Smooth muscle cell of the brain vasculature (primary cell): ENCODE measurements at places on chromosomes 16 and 17.
A peak's percentile ranks its signal among the peaks of the same experiment; 100 is the strongest.

- DNase-seq, result no peak
Observed at GRCh38 chr17:33896263-33896662, 358.8 kb upstream of the CCL2 start.

GRCh38 chr17:57375770-57376225 lies 119.5 kb downstream of the MSI2 start:
- DNase-seq, result no peak

DNA sequence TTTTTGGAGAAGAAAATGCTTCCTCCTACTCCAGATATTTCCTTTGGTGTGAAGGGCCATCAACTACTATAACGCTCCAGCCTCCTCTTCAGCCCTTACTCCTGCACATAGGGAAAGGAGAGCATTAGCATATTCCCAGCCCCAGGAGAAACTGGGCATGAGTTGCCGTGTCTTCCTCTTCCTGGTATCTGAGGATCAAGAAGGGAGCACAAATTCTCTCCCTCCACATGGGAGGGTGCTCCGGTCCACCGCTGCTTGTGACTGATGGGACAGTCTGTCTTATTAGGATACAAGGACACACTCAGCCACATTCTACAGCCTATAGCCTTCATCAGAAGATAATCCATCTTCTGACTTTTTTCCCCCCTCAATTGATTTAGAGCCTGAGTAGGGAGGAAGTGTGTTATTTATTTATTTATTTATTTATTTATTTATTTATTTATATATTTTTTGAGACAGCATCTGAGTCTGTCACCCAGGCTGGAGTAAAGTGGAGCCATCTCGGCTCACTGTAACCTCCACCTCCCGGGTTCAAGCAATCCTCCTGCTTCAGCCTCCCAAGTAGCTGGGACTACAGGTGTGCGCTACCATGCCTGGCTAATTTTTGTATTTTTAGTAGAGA lies 16.6 kb upstream of the CYB5B start:
- no peak for DNase-seq

GRCh38 chr16:81291117-81291516 lies 23.6 kb upstream of the GAN start:
- no peak for DNase-seq

GRCh38 chr16:29877266-29877961 lies 14.4 kb upstream of the CDIPT start:
- DNase-seq, result no peak

DNA sequence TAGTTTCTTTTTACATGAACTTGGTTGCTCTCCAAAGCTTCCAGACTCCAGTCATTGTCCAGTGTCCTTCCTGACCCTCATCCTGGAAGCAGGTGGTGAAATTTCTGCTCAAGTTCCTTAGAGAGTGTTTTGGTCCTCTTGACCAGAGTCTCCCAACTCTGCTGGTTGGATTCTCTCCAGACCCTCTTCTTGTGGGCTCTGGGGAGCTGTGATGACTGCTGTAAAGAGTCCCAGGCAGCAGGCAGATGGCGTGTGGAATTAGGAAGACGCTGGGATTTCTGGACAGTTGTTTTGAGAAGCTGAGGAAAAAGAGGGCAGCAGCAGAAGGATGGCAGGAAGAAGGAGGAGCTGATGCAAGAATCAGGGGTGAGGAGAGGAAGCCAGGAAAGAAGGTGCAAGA lies 1.6 kb upstream of the SEZ6 start:
- DNase-seq, result no peak

DNA sequence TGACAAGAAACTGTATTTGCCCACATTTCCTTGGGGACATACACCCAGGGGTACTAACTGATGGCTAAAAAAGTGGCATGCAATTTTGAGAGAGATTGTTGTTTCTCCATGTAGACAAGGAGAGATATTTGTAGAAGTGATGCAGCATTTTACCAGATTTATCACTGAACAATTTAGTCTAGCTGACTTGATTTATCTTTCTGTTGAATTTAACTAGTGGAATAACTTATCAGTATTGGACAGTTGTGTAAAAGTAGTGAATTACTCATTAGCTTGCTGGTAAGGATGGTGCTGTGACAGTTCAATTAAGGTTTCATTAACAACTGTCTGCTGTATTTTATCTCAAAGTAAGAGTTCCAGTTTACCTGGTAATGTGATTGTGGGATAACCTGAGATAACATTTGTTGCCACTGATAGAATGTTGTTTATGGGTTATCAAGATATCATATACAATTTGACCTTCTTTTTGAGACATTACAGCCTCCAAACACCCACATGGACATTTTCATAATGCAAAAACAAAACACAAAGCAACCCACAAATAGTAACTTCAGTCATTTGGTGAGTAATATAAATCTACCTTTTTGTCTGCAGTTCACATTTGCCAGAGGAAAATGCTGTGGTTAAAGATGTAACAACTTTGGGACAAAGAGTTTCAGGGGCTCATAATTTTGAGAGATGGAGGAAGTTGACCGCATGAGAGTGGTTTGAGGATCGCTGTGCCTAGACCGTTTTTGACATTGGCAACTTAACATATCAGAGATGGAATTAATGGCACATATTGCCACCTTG lies 3.8 kb downstream of the NLK start:
- DNase-seq, result no peak

- no peak for DNase-seq
Observed at GRCh38 chr17:81900181-81900820, 1.7 kb upstream of the NPB start.

GRCh38 chr16:67547423-67548264 lies 14.7 kb upstream of the CTCF start:
- DNase-seq, result no peak

- no peak for DNase-seq
Observed at GRCh38 chr16:68490829-68491575, 42.7 kb upstream of the SMPD3 start.

DNA sequence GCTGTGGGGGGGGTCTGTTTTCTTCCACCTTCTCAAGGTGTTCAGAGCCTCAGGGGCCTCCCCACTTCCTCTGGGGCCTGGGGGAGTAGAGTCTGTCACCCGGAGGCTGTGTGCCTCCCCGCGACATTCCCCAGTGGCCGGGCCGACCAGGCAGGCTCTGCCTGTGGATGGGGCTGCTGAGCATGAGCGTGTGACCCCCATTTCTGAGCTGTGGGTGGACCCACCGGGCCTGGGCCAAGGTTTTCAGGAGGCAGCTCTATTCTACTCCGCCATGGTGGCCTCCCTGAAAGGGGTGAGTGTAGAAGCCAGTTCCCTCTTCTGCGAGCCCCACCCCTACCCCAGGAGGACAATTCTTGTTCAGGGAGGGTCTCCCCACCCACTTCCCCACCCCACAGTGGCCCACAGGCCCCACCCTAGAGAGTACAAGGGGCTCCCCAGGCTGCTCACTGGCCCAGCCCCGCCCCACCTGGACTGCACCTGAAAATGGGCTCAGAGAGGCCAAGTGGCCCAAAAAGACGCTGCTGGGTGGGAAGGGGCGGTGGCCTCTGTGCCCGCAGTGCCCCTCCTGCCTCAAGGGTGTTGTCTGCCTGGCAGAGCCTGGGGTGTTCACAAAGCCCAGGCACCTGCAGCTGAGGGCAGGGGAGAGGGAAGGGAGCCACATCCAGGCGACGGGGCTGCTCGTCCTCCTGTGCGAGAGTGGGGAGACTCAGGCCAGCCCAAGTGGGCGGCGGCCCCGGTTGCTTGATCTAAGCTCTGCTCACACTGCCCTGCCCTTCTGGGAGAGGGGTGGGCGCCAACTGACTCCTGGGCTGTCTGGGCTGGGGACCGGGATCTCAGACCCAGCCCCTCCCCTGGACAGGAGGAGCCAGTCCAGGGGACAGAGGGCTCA lies 1.3 kb downstream of the MSLN start:
- no peak for DNase-seq

DNA sequence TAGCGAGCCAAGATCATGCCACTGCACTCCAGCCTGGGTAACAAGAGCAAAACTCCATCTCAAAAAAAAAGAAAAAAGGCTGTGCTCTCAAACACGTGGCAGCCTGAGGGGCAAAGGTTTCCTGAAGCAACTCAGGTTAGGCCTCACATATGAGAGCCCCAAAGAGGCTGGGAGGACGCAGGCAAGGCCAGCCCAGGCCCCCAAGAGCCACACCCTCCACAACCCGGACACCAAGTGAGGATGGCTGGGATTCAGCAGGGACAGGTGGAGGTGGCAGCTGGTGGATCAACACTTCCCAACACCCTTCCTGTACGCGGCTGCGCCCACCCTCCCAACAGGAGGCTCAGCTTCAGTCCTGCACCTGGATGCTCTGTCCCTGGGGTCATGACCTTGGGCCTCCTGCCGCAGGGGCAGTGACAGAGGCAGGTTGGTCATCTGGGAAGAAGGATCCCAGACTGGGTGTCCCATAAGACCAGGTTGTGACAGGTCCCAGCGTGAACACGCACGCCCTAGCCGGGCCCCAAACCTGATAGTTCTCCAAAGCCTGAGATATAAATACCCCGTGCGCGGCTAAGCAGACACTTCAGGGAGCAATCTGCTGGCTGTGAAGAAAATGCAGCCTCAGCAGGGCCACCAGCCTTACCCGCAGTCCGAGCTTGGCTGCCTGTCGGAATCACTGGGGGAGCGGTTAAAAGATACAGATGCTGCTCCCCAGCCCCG lies 78.1 kb downstream of the TIMM22 start:
- DNase-seq, result no peak

DNA sequence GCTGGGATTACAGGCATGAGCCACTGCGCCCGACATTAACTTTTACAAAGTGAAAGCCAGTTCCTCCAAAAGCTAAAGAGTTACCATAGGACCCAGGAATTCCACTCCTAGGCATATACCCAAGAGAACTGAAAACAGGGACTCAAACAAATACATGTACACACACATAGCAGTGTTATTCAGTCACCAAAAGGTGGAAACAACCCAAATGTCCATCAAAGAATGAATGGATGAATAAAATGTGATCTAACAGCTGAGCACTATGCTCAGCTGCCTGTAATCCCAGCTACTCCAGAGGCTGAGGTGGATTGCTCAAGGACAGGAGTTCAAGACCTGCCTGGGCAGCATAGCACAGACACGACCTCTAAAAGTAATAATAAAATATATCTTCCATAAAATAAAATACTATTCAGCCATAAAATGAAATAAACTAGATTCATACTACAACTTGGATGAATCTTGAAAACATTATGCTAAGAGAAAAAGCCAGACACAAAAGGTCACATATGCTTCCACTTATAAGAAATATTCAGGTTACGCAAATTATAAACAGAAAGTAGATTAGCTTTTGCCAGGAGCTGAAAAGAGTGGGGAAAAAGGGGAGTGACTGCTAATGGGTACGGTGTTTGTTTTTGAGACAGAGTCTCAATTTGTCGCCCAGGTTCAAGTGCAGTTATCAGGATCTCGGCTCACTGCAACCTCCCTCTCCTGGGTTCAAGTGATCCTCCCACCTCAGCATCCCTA lies 9.3 kb upstream of the USP7 start:
- no peak for DNase-seq

GRCh38 chr17:81508639-81509206 lies 3.9 kb downstream of the ACTG1 start:
- DNase-seq, result no peak

GRCh38 chr16:49635009-49635350 lies 220.9 kb downstream of the ZNF423 start:
- no peak for DNase-seq

DNA sequence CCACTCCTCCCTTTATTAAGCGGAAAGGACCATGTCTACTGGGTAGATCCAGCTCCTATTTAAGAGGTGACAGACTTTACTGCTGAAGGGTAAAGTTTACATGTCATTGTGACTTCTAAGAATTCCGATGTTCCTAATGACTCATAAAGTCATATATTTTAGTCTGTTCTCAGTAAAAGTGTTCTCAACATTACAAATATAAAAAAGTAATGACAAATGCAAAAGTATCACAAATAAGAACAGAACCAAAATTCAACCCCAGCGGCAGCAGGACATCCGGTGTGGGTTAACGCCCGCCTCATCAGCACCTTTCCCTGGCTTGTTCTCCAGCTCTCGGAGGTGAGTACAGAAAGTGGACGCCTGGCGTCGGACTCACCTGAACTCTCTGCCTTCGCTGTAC lies 6.8 kb downstream of the AXIN1 start:
- no peak for DNase-seq

- DNase-seq, result peak; percentile 91
Observed at GRCh38 chr17:59754552-59754951, 47.1 kb downstream of the VMP1 start.

DNA sequence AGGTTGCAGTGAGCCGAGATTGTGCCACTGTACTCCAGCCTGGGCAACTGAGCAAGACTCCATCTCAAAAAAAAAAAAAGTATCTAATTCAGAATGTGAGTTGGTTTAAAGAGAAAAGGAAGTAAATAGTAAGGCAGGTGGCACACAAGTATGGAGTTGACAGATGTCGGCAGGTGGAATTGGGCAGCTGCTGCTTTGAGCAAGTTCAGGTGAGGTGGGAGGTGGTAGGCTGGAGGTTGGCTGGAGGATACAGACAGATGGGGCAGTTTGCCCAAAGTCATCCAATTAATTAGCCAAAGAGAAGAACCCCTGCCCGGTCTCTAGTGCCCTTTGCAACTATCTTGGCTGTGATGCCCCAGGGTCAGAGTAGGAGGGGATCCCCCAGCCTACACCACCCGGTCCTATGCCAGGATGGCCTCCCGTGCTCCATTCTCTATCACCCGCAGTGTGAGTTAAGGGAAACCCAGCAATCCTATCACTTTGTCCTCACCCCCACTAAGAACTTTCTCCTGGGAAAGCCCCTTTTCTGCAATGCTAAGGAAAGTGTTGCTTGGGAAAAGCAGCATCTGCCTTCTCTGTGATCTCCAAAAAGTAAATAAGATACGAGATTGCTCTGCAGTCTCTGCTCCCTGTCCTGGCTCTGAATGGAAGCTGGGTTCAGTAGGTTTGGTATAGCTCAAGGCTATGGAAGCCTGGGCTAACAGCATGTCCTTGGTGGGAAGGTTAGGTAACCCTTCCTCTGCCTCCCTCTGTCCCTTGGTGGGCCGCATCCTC lies 32.2 kb downstream of the SLC12A3 start:
- no peak for DNase-seq

DNA sequence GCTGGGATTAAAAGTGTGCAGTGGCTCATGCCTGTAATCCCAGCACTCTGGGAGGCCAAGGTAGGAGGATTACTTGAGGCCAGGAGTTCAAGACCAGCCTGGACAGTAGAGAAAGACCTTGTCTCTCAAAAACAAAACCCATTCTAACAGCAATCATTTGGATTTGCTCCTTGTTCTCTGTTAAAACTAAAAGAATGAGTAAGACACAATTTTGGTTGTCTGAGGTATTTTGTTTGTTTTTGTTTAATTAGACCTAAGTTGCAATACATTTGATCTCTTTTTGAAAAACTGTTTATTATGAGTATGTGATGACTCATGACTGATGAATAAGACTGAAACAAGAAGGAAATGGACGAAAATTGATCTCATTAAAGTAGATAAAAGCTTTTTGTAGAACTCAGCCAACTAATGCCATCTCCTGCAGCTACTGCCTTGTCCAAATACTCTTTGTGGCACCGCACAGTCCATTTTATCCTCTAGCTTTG lies 29.0 kb downstream of the GLG1 start:
- DNase-seq, result no peak
